ENCODE measurements at places on chromosomes 5 and 9.

DNA sequence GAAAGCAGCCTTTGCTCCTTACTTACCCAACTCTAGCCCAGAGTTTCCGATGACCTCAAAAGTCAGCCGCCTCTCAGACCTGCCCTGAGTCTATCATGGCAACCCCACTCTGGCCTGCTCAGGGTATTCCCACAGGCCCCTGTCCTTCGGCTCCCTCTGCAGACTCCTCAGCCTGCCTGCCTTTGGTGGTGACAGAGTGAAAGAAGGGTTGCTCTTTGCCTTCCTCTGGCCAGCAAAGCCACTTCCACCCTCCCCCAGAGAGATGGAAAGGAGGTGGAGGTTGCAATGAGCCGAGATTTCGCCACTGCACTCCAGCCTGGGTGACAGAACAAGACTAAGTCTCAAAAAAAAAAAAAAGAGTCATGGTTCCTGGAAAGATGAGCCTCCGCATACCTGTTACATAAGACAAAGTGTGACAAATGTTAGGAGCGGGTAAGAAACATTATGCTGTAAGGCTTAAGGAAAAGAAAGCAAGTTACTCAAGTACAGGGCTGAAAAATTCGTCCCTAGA lies 2.3 kb upstream of the SMIM33 start:
- peak; percentile 74 for DNase-seq

DNA sequence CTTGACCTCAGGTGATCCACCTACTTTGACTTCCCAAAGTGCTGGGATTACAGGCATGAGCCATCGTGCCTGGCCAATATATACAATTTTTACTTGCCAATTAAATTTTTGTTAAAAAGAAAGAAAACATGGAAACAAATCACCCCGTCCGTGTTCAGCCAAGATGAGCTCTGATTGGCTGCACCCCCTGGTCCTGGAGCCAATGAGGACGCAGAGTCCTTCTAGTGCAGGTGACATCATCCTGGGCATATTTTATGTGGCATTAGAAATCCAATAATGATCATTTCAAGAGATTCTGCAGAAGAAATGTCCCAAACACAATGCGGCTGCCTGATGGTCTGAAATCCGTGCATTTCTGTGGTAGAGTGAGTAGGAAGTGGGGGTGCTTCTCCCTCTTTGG lies 159.5 kb downstream of the GAPVD1 start:
- no peak for DNase-seq

DNA sequence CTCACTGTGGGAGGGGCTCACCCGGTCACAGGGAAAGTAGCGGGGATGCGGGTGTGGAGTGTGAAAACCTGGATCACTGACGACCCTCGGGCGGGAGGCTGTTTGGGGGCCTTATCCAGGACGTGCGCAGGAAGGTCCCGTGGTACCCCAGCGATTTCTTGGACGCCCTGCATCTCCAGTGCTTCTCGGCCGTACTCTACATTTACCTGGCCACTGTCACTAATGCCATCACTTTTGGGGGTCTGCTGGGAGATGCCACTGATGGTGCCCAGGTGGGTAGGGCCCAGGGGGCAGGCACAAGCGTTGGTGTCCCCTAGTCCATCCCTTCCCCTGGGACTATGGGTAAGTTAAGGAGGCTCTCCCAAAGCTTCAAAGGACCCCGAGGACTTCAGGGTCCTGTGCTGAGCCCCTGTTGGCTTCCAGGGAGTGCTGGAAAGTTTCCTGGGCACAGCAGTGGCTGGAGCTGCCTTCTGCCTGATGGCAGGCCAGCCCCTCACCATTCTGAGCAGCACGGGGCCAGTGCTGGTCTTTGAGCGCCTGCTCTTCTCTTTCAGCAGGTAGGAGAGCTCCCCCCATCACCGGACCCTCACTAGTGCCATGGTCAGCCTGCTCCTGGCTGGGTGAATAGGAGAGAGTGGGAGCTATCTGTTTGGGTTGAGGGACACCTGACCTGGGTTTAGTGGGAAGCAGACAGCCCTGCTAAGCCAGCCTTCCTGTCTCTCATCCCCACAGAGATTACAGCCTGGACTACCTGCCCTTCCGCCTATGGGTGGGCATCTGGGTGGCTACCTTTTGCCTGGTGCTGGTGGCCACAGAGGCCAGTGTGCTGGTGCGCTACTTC lies 3.9 kb downstream of the SLC4A9 start:
- DNase-seq = no peak

- peak; percentile 79 for DNase-seq
Measured at GRCh38 chr5:112848116-112848811, 12.8 kb upstream of the SRP19 start.

- peak; percentile 55 for DNase-seq
Measured at GRCh38 chr5:150217873-150218692, 28.2 kb downstream of the SLC6A7 start.

Measured in AML-193 (cell line).